ENCODE measurements at places on chromosomes 1 and 21.

GRCh38 chr1:190029441-190029840 is 448.2 kb downstream of the BRINP3 start:
- no peak for DNase-seq

- DNase-seq = no peak
Measured at GRCh38 chr1:8870616-8871538, 7.6 kb downstream of the ENO1 start.

DNA sequence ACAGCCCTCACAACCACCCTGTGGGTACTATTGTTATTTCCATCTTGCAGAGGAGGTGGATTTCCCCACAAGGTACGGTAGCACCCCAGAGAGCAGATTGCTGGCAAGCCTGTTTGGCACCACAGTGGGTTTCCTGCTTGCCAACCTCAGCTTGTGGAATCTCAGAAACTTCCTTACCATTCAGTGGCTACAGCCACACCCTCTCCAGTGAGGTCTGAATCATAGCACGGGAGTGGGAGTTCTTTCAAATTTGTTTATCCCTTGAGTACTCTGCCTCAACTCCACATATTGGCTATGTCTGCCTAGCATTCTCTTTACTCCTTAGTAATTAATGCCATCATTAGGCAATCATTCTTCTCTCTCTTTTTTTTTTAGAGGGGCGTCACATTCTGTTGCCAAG is 162.1 kb downstream of the PTPRU start:
- DNase-seq = no peak

DNA sequence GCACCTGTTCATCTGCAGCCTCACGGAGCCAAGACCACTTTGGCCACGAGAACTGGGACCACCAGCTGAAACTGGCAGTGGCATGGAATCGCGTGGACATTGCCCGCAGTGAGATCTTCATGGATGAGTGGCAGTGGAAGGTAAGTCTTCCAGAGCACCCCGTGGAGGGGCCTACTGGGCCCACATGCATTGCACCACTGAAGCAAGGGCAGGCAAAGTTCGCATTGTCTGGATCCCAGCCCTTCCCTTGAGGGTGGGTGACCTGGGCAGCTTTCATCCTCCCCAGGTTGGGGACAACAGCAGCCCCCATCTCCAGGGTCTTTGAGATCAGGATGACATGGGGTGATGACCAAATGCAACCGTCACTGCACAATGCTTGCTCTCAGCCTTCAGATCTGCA is 37.5 kb downstream of the TRPM2 start:
- DNase-seq = no peak

DNA sequence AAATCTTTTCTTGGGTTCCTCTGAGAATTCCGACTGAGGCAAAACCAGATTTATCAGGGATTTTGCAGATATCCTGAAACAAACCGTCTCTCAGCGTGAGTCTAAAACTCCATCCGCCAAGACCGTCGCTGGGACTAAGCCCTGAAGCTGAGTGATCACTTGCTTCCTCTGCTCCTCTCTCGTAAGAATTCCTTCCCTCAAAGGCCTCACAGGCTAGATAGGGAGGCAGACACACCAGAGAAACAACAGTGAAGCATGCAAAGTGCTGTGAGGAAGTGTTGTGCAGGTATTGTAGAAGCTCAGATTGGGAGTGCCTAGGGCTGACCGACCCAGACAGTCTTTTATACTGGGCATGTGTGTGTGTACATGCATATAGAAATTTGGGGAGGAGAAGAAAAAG is 119.1 kb downstream of the RGS7 start:
- DNase-seq = no peak

DNA sequence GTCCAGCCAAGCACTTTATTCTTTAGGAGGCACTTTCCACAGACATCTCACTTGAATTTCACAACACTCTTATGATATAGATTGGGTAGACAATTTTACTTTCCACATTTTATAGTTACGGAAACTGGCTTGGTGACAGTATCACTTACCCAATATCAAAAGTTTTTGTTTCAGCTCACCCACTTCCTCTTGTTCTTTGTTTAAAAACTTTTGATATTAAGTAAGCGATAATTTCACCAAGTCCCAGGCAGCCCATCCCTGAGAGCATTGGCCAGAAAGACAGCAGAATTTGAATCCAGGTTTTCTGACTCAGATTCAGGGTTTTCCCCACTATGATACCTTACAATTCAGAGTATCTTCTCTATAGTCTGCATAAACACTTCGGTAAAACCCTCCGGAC is 60.0 kb downstream of the LRIG2 start:
- no peak for DNase-seq

Measured in stimulated activated CD8-positive, alpha-beta memory T cell treated with anti-CD3 and anti-CD28 coated beads, Interleukin-4, amount 100 ng/mL, for 1 hour (primary cell).